Renal cortical epithelial cell (primary cell): ENCODE measurements at places on chromosomes 3 and 15.

DNA sequence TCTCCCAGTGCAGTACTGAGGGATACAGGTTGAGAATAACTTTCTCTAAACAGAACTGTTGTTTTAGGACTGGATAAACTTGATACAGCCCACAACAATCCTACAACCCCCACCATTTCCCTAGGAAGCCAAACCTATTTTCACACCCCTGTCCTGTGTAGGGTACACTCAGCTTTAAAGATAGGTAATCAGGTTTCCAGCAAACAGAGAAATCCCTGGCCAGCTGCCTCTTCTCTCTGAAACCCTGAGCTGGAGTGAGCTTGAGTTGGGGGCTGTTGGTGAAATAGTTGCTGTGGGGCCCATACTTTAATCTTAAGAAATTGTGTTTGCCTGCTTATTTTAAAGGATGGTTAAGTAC is 22.1 kb downstream of the ARHGAP31 start:
- no peak for DNase-seq

- DNase-seq, result no peak
Measured at GRCh38 chr15:77027697-77028450, 32.9 kb downstream of the PSTPIP1 start.

- DNase-seq, result no peak
Measured at GRCh38 chr3:42865256-42865655, 10.4 kb downstream of the CYP8B1 start.

DNA sequence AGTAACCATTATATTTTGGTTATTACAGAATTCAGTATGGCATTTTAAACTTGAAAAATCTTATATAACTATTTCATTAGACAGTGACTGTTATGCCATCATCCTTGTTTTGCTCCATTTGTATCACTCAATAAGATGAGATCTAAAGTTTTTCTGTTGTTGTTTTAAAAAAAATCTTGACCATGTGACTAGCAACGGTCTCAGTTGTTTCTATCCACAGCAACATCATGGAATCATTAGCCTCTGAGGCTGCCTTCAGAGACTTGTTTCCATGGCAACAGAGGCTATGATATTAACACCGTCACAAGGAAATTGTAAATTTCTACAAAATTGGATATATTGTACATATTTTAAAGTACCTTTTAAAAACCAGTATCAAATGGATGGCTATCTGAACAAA is 129.8 kb downstream of the DLG1 start:
- peak; percentile 70 for DNase-seq

GRCh38 chr3:42980209-42980608 is 1.1 kb downstream of the GASK1A start:
- no peak for DNase-seq

- DNase-seq, result no peak
Measured at GRCh38 chr3:194623449-194624290, 9.5 kb downstream of the TMEM44 start.

- DNase-seq, result no peak
Measured at GRCh38 chr3:10437995-10438901, 67.1 kb downstream of the ATP2B2 start.

DNA sequence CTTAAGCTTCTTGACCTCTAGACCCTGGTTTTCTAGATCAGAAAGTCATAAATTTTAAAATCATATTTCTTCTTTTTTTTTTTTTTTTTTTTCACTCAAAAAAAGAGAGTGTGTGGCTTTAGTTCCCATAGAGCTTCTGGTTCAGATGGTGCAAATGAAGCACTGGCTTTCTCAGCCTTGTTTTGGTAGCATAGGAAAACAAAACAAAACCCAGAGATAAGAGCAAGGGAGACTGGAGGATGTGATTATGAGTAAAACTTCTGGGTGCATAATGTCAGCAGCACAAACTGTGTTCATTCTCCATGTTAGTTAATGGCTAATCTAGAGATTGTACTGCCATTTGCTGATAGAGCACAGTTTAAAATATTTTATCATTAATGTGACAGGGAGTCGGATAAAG is 55.4 kb downstream of the RARB start:
- DNase-seq, result peak; percentile 35

GRCh38 chr3:130688697-130689470 is 57.7 kb downstream of the PIK3R4 start:
- no peak for DNase-seq

- no peak for DNase-seq
Measured at GRCh38 chr3:82274897-82275296, 513.5 kb upstream of the GBE1 start.

DNA sequence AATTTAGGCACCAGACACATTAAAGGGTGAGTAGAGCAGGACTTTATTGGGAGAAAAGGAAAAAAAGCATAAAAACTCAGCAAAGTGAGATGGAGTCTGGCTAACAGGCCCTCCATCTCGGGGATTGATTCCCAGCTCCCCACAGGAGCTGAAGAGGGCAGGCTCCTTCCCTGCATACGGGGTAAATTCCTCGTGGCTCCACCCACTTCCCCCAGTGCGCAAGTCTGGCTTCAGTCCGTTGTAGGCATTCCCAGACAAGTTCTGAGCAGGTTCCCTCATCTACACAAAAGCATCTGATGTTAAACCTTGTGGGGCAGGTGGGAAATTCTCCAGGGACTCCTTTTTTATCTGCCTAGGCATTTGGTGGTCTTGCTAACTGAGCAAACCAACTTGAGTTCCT is 722.6 kb downstream of the ZNF385D start:
- DNase-seq, result no peak

GRCh38 chr3:107297597-107297996 is 79.6 kb upstream of the CCDC54 start:
- no peak for DNase-seq

- no peak for DNase-seq
Measured at GRCh38 chr15:39367596-39367995, 213.3 kb upstream of the THBS1 start.

DNA sequence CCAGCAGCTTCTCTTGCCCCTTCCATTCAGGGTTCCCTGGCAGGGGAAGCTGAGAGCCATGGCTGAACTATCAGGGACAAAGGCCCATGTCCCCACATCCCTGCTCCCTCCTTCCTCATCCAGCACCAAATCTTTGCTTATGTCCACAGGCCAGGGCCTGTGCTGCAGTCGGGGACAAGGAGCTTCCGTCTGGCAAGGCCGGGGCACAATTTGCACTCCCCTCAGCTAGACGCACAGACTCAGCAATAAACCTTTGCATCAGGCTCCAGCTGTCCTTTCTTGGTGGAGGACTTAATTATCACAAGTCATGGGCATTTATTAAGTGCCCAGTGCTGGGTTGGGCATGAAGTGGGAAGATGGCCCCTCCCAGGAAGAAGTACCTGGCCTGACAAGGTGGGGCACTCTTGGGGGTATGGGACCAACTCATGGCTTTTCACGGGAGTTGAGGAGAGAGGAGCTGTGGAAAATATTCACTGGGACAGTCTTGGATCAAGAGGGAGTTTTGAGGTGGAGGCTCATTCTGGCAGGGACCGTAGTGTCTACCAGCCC is 4.9 kb downstream of the GNAT1 start:
- no peak for DNase-seq

GRCh38 chr15:31556494-31557150 is 230.0 kb downstream of the KLF13 start:
- no peak for DNase-seq

DNA sequence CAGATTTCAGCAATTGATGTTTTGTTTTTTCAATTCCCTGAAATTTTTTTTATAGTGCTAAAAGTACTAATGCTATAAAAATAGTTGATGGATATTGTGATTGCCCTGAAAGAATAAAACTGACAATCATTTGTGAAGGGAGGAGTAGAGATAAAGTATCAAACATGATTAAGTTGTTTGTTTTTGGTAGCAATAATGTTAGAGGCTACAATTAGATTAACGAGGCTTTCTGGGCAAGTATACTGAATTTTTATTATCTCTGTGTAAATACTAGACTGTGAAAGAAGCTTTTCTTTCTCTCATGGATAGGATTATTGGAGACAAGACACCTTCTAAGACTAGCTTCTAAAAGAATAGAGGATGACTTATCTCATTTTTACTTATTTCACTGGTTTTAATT is 15.6 kb downstream of the NR1D2 start:
- DNase-seq, result no peak

GRCh38 chr3:4752201-4753072 is 226.8 kb upstream of the BHLHE40 start:
- peak; percentile 98 for DNase-seq

DNA sequence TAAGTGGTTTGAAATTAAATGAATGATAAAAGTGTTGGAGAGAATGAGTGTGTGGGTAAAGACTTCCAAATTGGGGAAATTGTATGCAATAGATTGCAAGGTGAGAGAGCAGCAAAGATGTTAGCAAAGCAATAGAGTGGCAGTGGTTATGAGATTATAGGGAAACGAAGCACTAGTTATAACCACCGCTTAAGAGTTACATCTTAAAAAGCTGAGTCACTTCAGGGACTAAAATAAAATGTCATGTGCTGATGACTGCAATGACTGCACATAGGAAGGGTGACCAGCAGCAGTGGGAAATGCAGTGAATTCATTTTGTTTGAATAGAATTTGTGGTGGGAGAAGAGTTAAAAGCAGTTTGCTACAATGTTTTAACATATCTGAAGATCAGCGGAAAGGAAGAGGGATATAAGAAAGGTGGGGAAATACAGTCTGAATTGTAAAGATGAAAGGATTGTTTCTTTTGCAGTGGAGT is 127.3 kb downstream of the RAP2B start:
- DNase-seq, result peak; percentile 34

- DNase-seq, result no peak
Measured at GRCh38 chr15:74726774-74727164, 1.4 kb upstream of the CYP1A1 start.

GRCh38 chr15:79373728-79374127 is 58.4 kb upstream of the MINAR1 start:
- DNase-seq, result no peak

- DNase-seq, result peak; percentile 17
Measured at GRCh38 chr15:39455471-39455991, 125.3 kb upstream of the THBS1 start.

DNA sequence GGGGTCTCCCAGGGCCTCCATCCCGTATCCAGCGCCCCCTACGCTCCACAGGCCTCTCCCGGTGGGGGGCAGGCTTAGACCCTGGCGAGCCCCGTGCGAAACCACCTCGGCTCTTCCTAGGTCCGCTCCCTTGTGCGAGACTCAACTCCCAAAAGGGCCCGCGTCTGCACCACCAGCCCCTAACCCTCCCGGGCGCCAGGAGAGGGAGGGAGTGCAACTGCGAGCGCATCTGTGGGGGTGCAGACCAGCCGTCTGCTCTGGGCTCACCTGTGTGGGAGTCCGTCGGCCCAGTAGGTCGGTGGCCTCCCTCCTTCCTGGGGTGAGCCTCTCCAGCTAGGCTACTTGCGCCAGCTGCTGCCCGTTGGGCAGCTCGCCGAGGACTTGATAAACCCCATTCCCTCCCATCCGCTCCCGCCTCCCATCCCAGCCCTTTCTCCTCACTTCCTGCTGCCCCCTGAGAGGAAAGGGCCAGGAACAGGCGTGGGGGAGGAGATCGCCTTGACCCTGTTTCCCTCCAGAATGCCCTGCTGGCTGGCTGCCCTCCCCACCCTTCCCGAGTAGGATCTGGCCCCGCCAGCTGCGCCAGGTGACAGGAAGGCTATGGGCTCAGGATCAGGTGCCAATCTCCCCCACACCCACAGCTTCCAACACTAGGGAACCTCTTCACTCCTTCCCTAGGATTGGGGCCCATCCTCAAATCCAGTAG is at the start of gene HYAL2:
Gene HYAL2 (minus strand): TSS at position 360 of the 706 bp plus-strand sequence. CDS start 2,256 bp downstream, outside the sequence.
- DNase-seq, result no peak

DNA sequence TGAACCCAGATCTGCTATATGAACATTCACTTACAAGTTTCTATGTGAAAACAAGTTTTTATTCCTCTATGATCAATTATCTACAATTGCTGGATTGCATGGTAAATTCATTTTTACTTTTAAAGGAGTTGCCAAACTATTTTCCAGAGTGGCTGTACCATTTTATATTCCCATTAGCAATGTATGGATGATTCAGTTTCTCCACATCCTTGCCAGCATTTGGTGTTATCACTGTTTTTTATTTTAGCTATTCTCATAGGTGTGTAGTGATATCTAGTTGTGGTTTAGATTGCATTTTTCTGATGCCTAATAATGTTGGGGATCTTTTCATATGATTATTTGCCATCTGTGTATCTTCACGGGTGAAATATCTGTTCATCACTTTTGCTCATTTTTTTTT is 78.3 kb downstream of the APBA2 start:
- DNase-seq, result no peak
